ENCODE measurements at places on chromosomes 16 and 17.
A peak's percentile ranks its signal among the peaks of the same experiment; 100 is the strongest.

DNA sequence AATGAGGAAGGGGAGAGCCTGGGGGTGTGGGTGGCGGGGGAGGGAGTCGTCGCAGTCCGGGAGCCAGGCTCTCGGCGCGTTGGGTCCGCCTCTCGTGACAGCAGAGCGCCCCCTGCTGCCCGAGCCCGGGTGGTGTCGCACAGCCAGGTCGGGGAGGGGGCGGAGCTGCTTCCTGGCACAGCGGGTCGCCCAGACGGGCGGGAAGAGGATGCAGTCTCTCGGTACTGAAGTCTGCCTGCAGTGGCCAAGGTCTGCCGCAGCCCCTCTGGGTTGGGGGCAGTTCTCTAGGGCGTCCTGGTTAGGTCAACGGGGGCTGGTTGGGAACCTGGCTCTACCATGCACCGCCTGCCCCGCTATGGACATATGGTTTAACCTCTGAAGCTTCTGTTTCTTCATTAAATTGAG lies 38.2 kb upstream of the CCDC182 start:
- peak; percentile 57 for DNase-seq

DNA sequence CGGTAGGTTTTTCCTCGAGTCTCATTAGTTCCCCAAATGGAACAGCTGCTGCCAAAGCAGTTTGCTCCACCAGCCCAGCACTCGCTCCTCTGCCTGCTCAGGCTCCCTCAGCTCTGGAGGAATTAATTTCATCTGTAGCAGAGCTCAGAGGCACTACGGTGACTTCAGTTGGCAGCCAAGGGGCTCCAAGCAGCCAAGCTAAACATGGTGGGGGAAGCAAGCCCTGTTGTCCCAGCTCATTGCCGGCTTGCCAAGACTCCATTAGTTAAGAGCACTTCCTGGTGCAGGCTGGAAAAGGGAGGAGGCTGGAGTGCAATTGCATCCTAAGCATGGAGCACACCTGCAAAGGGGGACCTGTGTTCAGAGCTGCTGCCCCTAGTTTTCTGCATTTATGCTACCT lies 78.7 kb upstream of the GPRC5B start:
- no peak for DNase-seq

GRCh38 chr16:78795433-78795832 lies 696.0 kb downstream of the WWOX start:
- DNase-seq, result no peak

GRCh38 chr16:69762814-69763598 lies 874 bp downstream of the WWP2 start:
- no peak for DNase-seq

- DNase-seq, result no peak
Measured at GRCh38 chr16:79497606-79498350, 102.8 kb downstream of the MAF start.

GRCh38 chr16:46730126-46730525 lies 18.0 kb downstream of the MYLK3 start:
- DNase-seq, result no peak

GRCh38 chr17:49290690-49291359 lies 60.2 kb upstream of the PHOSPHO1 start:
- DNase-seq, result no peak

GRCh38 chr17:68542698-68543463 lies 30.7 kb downstream of the PRKAR1A start:
- DNase-seq, result no peak

DNA sequence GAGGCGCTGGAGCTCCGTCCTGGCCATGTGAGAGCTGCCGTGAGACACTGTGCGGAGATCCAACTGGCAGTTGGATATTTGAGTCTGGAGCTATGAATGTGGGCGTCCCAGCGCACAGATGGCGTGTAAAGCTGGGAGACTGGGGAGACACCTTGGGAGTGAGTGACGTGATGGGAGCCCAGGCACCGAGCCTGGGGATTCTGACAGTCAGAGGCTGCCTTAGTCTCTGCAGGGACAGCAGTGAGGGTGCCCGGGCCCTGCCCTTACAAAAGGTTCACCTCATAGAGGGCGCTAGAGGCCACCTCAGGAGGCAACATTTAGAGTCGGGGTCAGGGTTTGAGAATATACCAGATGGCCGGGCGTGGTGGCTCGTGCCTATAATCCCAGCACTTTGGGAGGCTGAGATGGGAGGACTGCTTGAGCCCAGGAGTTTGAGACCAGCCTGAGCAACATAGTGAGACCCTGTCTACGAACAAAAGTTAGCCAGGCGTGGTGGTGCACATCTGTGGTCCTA lies 194.1 kb upstream of the GSE1 start:
- no peak for DNase-seq

DNA sequence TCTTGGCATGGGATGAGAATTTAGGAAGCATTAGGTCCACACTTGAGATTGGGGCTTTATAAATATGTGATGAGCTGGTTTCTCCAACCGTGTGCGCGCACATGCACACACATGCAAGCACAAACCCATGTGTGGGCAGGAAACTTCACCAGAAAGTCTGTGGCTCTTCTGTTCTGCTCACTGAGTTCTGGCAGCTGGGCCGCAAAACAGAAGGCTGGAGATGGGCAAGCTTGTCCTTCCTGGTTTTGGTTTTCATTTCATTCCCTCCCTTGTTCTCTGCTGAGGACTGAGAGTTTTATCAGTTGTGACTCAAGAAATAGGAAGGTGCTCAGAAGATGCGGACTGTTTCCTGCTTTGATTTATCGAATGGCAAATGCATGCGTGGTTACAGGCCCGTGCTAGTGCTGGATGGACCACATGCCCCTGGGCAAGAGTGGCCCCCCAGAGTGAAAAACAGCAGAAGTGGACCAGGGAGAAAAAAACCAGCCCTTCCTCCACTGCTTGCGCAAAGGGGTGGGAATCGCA lies 14.1 kb downstream of the MAP3K14 start:
- no peak for DNase-seq

DNA sequence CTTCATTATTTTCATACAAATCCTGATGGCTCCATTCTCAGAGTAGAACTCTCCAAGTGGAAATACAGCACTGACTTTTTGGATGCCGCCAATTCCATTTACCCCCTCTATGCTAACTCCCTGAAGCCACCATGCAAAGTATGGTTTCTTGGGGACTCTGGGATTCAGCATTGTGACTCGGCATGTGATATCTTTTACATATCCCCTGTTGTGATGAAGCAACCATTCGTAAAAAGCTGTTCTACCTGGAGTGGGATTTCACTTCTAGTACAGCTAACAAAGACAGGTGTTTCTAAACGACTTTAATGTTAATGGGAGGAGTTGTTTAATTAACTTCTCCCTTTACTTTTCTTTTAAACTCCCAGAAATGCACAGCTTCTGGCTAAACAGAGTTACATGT lies 533.5 kb downstream of the RBFOX1 start:
- no peak for DNase-seq

DNA sequence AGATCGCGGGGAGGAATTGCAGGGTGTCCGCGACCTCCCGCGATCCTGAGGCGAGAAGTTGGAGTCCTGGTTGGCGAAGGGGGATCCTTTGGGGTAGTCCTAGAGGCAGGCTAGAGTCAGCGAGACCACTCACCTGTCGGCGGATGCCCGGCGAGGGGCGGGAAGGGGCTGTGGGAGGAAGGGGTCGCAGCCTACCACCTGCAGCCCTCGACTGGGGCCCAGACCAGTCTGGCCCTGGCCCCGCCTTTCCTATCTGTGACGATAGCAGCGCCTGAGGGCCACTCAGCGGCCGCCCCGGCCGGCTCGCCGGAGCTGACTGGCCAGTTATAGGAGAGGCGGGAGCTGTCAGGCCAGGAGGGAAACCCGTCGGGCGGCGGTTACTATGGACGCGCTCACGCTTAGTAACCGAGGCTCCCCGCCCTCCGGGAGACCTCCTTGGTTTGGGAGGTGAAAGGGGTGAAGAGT lies at the start of gene TEKT3:
TEKT3 (minus strand) TSS at position 213 of the 465 bp plus-strand sequence. CDS start 10,012 bp downstream, outside the sequence.
- no peak for DNase-seq

DNA sequence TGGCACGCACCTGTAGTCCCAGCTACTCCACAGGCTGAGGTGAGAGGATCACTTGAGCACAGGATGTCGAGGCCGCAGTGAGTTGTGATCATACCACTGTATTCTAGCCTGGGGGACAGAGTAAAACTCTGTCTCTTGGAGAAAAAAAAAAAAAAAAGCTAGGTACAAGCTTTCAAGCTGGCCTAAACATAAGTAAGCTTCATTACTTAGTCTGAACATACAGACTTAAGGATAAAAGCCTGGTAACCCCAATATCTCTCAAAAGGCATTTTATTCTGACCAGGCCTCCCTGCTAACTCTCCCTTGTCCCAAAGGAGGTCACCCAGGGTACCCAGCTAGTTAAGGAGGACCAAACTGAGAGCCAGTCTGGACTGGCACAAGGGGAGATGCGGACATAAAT lies 46.2 kb downstream of the TOM1L2 start:
- DNase-seq, result no peak

GRCh38 chr16:51818342-51818944 lies 667.4 kb upstream of the SALL1 start:
- DNase-seq, result no peak

DNA sequence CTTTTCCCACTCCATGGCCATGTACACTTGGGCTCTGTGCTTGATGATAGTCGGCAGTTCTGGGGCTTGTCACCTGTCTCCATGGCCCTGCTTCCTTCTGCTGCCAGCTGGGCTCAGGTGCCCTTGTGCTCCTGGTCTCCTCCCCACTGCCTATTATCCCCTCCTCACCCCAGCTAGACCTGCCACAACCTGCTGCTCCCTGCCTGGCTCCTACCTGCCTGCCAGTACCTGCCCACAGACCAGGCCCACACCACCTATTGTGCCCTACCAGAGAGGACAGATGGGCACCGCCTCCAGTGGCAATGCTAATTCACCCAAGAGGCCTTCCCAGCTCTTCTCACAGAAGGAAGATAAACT lies 538 bp upstream of the RAPGEFL1 start:
- no peak for DNase-seq

DNA sequence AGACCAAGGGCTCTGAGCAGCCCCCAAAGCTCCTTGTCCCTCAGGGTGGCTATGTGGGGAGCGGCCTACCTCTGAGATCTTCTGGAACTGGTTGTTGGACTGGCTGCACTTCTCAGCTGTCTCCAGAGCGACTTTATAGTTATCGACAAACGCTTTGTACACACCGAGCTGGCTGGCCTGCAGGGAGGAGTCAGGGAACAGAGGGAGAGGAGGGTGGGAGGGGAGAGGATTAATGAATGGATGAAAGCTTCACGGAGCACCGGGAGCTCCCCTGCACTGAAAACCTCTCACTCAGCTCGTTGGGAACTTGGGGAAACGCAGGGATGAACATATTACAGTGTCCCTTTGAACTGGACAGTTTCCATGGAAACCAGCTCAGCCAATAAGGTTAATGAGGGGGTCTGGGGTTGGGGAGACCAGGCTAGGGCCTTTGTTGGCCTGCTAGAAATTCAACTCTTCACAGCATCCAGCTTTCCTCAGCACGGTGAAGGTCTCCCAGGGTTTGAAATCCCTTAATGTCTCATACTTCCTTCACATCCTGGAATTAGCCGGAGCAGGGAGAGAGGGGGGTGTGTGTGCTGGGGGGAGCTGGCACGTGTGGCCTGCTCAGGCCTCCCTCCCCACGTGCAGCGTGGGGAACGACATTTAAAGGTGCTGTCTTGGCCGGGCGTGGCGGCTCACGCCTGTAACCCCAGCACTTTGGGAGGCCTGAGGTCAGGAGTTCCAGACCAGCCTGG lies 86.7 kb downstream of the TIMM22 start:
- no peak for DNase-seq

DNA sequence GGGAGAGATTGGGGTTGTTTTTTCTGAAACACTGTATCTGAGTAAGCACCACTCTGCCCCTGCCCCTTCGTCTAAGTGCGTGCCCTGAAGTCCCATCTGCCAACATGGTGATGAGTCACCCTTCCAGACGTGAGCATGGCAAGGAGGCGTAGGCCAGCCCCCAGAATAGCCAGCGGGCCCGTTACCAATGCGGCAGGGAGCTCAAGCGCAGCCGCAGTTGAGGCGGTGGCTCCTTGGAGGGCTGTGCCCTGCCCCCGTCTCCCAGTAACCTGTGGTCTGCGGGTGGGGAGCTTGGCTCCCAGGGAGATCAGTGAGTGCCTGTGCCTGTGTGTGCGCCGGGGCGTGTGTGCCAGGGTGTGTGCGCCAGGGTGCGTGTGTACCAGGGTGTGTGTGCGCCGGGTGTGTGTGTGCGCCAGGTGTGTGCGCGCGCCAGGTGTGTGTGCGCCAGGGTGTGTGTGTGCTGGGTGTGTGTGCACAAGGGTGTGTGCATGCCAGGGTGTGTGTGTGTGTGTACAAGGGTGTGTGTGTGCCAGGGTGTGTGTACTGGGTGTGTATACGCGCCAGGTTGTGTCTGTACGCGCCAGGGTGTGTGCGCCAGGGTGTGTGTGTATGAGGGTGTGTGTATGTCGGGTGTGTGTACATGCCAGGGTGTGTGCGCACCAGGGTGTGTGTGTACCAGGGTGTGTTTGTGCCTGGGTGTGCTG lies 98.6 kb upstream of the CHMP6 start:
- peak; percentile 35 for DNase-seq

DNA sequence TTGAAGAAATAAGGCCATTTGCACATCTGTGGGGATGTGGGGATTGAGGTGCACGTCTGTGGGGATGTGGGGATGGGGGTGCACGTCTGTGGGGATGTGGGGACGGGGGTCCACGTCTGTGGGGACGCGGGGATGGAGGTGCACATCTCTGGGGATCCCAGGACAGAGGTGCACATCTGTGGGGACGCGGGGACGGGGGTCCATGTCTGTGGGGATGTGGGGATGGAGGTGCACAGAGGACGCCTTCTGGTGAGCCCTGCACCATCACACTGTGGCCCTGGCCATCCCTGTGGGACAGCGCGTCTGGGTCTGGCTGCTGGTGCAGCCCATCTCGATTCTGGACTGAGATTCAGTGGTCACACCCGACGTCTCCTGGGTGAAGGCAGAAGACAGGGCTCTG lies 161.4 kb downstream of the LAT start:
- no peak for DNase-seq

- no peak for DNase-seq
Measured at GRCh38 chr17:38748892-38749222, 721 bp upstream of the PCGF2 start.

GRCh38 chr17:21191698-21192097 lies 22.3 kb downstream of the TMEM11 start:
- DNase-seq, result no peak

DNA sequence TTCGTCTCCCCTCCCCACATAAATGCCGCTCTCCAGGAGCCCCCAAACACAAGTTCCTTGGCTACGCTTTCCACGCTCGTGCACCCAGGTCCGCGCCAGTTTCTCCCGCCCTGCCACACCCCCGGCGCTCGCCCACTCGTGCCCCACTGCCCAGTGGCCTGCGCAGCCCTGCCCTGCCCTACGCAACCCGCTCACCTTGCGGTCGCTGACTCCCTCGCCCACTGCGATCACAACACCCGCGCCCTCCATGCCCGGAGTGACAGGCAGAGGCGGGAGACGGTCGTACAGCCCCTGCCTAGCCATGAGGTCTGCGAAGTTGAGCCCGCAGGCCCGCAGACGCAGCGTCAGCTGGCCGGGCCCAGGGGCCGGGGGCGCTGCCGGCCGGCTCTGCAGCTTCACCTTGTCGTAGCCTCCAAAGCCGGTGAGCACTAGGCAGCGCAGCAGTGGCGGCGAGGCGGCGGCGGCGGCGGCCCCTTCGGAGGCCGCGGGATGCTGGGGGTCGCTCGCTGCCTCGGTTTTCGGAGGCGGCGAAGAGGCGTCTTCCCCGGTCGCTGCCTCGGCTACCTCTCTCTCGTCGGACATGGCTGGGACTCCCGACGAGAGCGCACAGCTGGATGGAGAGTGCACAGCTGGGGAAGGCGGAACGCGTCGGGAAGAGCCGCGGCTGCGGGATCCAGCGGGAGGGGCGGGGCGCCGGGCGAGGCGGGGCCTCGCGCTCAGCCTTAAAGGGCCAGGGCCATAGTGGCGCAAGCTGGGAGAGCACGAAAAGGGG lies at the start of gene VAT1:
VAT1 (minus strand) TSS at position 645 of the 772 bp plus-strand sequence; CDS start at position 582, 63 bp downstream.
- peak; percentile 47 for DNase-seq

- no peak for DNase-seq
Measured at GRCh38 chr17:81869221-81870130, 1.7 kb downstream of the ARHGDIA start.

Data from activated T-helper 1 cell treated with anti-CD3 and anti-CD28 coated beads, Interleukin-2, amount 50 U/mL, for 16 hours (primary cell).